ENCODE measurements at places on chromosomes 3 and 15.
A peak's percentile ranks its signal among the peaks of the same experiment; 100 is the strongest.

GRCh38 chr15:25718597-25718996 lies 144.5 kb downstream of the ATP10A start:
- no peak for DNase-seq

GRCh38 chr3:105959851-105960250 lies 91.0 kb upstream of the CBLB start:
- DNase-seq: no peak

- no peak for DNase-seq
Observed at GRCh38 chr3:14152233-14152962, 26.0 kb downstream of the XPC start.

- peak; percentile 28 for DNase-seq
Observed at GRCh38 chr15:39429898-39430357, 151.0 kb upstream of the THBS1 start.

- no peak for DNase-seq
Observed at GRCh38 chr3:151875759-151876158, 2.3 kb downstream of the SUCNR1 start.
